Spleen (tissue), 13 donors: ENCODE measurements at places on chromosomes 11 and 22.

DNA sequence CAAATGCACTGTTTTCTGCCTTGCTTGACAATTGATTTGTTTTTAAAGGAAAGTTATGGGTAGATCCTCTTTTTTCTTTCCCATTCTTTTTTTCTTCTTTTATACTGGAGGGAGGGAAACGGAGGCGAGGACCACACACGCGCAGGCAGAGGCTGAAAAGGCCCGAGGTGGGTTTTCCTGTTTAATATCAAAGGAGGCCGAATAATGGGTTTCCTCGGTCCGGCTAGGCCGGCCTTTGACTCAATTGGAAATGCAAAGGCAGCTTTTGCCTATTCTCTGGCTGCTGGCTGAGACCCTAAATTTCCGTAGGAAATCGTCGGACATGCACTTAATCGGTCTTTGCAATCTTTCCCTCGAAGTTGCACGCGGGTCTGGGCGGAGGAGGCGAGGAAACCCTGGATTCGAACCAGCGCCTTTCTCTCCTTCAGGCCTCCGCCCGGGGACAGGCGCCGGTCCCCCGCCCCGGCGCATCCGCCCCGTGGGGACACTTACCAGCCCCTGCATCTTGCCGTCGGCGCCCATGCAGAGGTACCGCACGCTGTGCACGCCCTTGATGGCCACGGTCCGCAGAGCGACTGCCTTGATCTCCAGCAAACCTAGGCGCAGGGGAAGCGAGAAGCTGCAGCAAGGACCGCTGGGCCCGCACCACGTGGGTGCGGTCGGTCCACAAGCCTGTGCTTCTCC is 911 bp downstream of the FGF19 start:
- DNase-seq = peak; percentile 52

GRCh38 chr11:25981998-25982397 is 349.9 kb upstream of the ANO3 start:
- DNase-seq = no peak

DNA sequence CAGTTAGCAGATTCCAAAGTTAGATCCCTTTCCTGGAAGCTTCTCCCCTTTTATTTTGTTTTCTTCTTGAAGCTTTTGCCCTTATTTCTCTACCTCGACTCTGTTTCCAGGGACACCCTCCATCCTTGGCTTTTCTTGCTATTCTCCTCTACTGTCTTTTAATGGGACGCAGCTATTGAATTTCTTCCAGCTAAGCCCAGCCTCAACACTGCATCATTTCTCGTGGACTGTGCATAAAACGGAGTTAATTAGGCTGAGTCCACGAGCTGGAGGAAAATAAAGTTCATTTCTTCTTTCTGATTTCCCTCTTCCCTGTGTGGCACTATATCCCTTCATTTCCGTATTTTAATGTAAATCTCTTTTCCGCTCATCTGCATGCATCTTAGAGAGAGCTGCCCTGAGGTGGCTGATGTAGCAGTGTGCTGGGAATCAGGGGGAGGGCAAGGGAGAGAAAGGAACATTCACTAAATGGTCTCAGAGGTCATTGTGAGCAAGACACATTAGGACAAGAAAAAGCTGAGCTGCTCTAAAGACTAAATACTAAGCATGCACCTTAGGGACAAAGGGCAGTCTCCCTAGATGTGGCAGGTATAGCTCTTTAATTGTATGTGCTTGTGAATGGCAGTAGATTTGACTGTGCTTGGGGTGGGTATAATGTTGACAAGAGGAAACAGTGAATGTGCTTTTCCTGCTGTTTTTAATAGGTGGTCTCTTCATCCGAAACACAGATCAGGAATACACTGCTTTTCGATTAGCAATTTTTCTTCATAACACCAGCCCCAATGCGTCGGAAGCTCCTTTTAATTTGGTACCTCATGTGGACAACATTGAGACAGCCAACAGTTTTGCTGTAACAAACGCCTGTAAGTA is 1.9 kb downstream of the GRIA4 start:
- no peak for DNase-seq

DNA sequence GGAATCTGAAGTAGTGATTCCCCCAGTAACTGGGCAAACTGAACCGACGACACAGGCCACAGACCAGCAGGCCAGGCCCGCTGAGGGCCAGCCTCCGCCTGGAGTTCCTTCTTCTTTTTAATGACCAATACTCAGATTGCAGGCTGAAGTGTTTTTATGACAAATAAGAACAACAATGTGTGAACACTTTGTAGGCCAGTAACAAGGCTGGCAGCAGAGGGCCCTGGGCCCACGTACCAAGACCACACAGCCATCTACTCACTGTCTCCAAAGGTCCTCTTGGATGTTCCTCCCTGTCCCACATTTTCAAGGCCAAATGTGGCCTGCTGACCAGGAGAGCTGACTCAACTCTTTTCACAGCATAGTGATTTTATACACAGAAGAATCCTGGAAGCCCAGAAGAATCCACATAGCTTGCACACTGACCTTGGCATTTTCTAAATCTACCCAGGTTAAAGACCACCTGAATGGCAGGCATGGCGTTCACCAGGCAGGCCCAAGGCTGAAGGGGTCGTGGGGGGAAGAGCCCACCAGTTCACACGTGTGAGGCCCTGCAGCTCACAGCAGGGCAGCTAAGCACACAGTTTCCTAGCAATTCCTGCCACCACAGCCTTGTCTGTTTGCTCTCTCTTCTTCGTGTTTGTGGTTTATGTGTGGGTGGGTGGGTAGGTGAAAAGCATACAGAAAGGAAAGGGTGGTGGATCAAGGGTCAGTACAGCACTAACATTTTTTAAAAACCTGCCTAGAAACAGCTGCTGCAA is 13.3 kb downstream of the SMCO4 start:
- peak; percentile 76 for DNase-seq

GRCh38 chr22:49599691-49600455 is 227.8 kb downstream of the BRD1 start:
- DNase-seq = peak; percentile 64

- no peak for DNase-seq
Measured at GRCh38 chr11:14015711-14016110, 53.2 kb downstream of the SPON1 start.
